Type B pancreatic cell (in vitro differentiated cells): ENCODE measurements at places on chromosomes 16 and 17. TPM values are rescaled to one million over a fixed set of nuclear protein-coding genes. Genes with fewer than 3 reads are reported as not detected.

EMP2 gene
- 36.3 and 57.9 TPM in 2 replicates for total RNA-seq

CCL4L2 gene
- total RNA-seq, result 0.45 TPM in 1 of 2 replicates, not detected in the other

KRTAP4-3 gene
- not detected in 2 replicates for total RNA-seq

VASN gene
- total RNA-seq, result 9.7 and 29.0 TPM in 2 replicates

POLR3K gene
- total RNA-seq, result 12.6 and 17.6 TPM in 2 replicates

KRTAP4-1 gene
- total RNA-seq, result not detected in 2 replicates

LRRC37A gene
- 2.3 and 3.8 TPM in 2 replicates for total RNA-seq

TELO2 gene
- 39.3 and 65.4 TPM in 2 replicates for total RNA-seq

PYY gene
- 2.3 and 3.5 TPM in 2 replicates for total RNA-seq

MYH8 gene
- total RNA-seq, result 0.05 and 0.68 TPM in 2 replicates

ARHGAP44 gene
- total RNA-seq, result 10.9 and 17.5 TPM in 2 replicates

NPB gene
- total RNA-seq, result 0.64 and 2.5 TPM in 2 replicates

KCTD13 gene
- total RNA-seq, result 17.9 and 20.6 TPM in 2 replicates

KRTAP4-5 gene
- not detected in 2 replicates for total RNA-seq

HBQ1 gene
- 1.1 and 1.5 TPM in 2 replicates for total RNA-seq

NPIPA5 gene
- total RNA-seq, result 2.8 and 5.0 TPM in 2 replicates

EFCAB3 gene
- not detected in 2 replicates for total RNA-seq

REXO5 gene
- total RNA-seq, result 4.5 and 8.2 TPM in 2 replicates

MFAP4 gene
- 2.6 and 18.0 TPM in 2 replicates for total RNA-seq
